ENCODE measurements at places on chromosomes 2 and 18. TPM values are rescaled to one million over a fixed set of nuclear protein-coding genes. Genes with fewer than 3 reads are reported as not detected.

ALPI gene
- not detected for total RNA-seq

RAMP1 gene
- 0.32 TPM for total RNA-seq

NR4A2 gene
- total RNA-seq: 2.9 TPM

PCARE gene
- total RNA-seq: not detected

AOX1 gene
- total RNA-seq: 3.5 TPM

BCL2 gene
- 0.57 TPM for total RNA-seq

RASGRP3 gene
- 1.1 TPM for total RNA-seq

SLC5A7 gene
- total RNA-seq: not detected

VWC2L gene
- not detected for total RNA-seq

CFC1 gene
- total RNA-seq: not detected

Measured in A549 treated with CORT108297 at 1 μM for 4 hours (cell line).